Hypothalamus (tissue), 51 donors: ENCODE measurements at places on chromosomes 1 and 21.

DNA sequence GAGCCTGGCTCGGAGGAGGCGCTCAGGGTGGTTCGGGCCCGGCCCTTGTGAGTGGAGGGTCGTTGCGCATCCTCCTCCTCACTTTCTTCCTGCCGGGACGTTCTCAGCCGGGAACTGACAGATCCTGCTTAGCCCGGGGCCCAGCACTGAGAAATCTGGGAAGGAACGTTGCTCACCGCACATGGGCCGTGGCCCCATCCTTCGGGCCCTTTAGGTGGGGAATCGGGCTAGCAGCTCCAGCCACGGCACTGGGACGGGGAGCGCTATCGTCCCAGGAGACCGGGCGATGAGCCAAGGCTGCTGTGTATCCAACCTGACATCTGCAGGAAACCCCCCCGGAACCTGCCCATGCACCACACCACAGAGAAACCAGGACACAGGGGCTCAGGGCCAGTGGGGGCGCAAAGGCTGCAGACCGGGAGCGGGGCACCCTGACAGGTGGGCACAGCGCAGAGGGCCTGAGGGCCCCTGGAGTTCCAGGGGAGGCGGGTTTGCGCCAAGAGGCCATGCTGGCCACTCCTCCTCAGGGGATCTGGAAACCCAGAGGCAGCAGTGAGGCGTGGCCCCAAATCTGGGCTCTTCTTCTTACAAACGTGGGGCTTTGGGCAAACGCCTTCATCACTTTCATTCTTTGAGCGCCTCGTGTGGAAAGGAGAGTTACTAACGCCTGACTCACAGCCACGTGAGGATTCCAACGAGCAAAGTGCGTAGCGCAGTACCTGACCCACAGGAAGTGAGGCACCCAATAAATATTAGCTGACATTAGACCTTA lies at the start of gene SH2D5:
Gene SH2D5, minus strand, starts transcription at position 116 of the 772 bp plus-strand sequence. CDS start 4,659 bp downstream, outside the sequence.
- peak; percentile 39 for DNase-seq

DNA sequence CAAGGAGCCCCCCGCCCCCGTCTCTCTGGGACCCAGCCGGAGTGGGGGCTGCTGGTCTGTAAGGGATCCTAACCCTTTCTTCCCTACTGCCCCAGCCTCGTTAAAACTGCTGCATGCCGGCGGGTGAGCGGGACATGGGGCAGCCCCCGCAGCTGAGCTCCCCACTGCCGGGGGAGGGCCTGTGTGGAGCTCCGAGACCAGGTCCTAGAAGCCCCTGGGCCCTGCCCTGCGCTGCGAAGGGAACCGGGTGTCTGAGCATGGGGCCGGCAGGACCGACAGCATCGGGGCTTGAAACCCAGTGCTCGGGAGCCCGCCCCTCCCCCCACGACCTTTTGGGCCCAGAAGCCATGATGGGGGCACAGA lies 9.2 kb upstream of the COL6A1 start:
- DNase-seq, result no peak

GRCh38 chr21:34771512-34772028 lies 102.8 kb downstream of the CLIC6 start:
- no peak for DNase-seq

DNA sequence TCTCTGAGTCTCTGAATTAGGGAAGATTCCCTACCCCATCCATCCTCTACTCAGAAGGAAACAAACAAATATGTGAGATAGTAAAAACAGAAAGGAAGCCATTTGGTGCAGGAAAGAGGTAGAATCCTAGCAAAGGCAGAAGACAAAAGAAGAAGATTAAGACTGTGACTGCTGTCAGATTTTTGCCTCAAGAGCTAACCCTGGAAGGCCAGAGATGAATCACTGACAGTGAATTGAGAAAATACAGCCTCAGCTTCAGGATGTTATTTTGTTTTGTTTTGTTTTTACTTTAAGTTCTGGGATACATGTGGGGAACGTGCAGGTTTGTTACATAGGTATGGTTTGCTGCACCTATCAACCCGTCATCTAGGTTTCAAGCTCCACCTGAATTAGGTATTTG lies 31.7 kb downstream of the DSTYK start:
- no peak for DNase-seq

- no peak for DNase-seq
These were observed 353.2 kb downstream of the PTBP2 start for GRCh38 chr1:97074771-97075170.
